Activated CD8-positive, alpha-beta T cell treated with anti-CD3 and anti-CD28 coated beads for 36 hours (primary cell): ENCODE measurements at places on chromosomes 16 and 17. TPM values are rescaled to one million over a fixed set of nuclear protein-coding genes. Genes with fewer than 3 reads are reported as not detected.

Gene CYTH1
- total RNA-seq, result 96.0 TPM

Gene KRTAP1-1
- not detected for total RNA-seq

DNA sequence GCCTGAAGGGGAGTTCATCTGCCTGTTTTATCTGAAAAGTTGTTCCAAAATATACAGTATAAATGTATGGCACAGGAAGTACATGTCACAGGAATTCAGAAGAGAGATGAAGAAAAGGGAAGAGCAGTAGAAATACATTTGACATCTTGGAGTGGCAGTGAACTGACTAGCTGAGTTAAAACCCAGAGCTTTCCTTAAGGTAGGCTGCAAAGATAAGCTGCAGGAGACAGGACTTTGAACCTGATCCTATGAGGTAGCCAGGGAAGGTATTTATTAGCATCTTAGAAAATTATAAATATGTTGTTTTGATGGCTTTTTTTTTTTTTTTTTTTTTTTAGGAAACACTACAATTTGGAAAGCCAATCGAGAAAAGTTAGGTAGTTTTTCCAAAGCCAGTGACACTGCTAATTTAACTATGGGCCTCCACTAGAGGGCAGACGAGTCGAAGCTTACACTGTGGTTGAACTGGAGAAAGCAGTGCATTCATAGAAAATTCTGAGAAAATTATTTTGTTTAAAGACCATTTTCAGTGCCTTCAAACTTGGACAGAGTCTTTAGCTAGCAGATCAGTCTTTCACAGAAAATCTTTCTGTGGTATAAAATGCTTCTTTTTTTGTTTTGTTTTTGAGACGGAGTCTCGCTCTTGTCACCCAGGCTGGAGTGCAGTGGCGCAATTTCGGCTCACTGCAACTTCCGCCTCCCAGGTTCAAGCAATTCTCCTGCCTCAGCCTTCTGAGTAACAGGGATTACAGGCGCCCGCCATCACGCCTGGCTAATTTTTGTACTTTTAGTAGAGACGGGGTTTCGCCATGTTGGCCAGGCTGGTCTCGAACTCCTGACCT is 122.3 kb downstream of the SSH2 start:
- peak; percentile 81 for DNase-seq
- no peak overlapping the region for H3K27ac ChIP-seq
- peaks cover 14% of the 10 kb centered on the region for H3K4me1 ChIP-seq
- H3K27me3 ChIP-seq, result no peaks in the 10 kb centered on the region

- no peak for DNase-seq
- H3K36me3 ChIP-seq, result no peaks in the 10 kb centered on the region
- H3K4me1 ChIP-seq, result no peaks in the 10 kb centered on the region
- H3K27me3 ChIP-seq, result peaks cover 1% of the 10 kb centered on the region
- no peak overlapping the region for H3K4me3 ChIP-seq
- no peak overlapping the region for H3K27ac ChIP-seq
These were observed 130.1 kb downstream of the FOXL1 start for GRCh38 chr16:86708431-86708830.

DNA sequence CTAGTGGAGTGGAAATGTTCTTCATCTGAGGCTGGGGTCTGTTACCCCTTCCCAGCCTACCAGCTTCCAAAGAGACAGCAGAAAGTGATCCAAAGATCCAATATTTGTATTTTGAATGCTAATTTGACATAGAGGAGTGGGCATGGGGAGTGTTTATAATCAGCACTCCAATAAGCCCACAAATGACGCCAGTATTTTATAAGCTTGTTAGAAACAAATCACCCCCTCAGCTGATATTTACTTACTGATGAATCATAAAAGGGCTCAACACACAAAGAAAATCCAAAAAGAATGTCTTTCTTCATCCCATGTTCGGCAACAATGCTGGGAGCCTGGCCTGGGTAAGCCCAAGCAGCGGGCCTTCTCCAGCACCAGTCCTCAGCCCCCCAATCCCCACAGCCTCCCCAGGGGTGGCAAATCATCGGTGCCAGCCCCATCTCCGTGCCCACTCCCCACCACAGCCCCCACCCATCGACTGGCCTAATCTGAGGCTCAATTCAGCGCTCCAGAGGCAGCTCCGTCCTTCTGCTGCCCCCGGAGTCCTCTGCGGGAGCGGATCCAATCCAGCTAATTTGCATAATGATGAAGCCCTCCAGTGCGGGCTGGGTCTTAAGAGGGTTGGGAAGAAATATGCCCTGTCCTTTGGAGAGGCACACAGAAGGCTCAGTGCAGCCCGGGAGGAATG is 169.5 kb downstream of the C16orf78 start:
- no peaks in the 10 kb centered on the region for H3K4me1 ChIP-seq
- H3K27me3 ChIP-seq, result no peaks in the 10 kb centered on the region
- DNase-seq, result no peak
- no peak overlapping the region for H3K4me3 ChIP-seq
- no peak overlapping the region for H3K27ac ChIP-seq

Gene ZNF385C
- total RNA-seq, result 1.3 TPM

DNA sequence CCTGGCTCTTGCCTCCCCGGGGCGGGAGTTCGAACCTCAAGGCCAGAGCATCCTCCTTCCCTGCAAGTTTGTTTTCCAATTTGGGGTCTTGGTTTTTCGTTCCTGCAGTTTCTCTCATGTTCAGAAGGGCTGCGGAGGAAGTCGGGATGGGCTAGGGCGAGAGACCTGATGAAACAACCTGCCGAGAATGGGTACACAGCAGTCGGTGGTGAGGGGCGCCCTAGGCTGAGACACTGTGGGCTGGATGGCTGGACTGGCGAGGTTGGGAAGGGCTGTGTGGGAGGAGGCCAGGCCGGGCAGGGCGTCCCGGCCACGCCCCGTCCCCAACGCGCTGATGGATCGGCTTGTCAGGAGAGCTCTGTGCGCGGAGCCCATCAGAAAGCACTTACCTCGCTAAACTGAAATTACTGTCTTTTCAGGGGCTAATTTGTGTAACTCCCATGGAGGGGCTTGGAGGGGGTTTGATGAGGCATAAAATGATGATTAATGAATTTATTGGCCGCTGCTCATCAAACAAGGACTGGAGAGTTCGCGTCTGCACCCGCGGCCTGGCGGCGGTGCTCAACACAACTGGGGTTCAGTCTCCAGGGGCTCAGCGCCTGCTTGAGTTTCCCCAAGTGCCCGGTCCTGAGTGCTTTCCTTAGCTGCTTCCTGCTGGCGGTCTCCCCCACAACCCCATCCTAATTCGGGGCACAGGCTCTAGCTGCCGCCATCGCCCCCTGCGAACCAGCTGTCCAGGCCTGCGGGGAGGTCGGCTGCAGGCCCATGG is 9.0 kb downstream of the IRX5 start:
- H3K4me3 ChIP-seq, result no peak overlapping the region
- no peak overlapping the region for H3K27ac ChIP-seq
- no peak for DNase-seq

GRCh38 chr16:11057711-11058345 is 113.5 kb downstream of the CLEC16A start:
- peaks cover 31% of the 10 kb centered on the region for H3K4me1 ChIP-seq
- no peak for DNase-seq
- no peak overlapping the region for H3K4me3 ChIP-seq
- H3K36me3 ChIP-seq, result peaks cover 34% of the 10 kb centered on the region
- no peak overlapping the region for H3K27ac ChIP-seq
- no peaks in the 10 kb centered on the region for H3K27me3 ChIP-seq

Gene TBC1D3K
- total RNA-seq, result not detected

- no peaks in the 10 kb centered on the region for H3K27me3 ChIP-seq
- H3K4me1 ChIP-seq, result peaks cover 53% of the 10 kb centered on the region
- peak overlapping the region; percentile 63 for H3K4me3 ChIP-seq
- DNase-seq, result no peak
These were observed 701 bp upstream of the DPEP2 start for GRCh38 chr16:67999985-68000384.

DNA sequence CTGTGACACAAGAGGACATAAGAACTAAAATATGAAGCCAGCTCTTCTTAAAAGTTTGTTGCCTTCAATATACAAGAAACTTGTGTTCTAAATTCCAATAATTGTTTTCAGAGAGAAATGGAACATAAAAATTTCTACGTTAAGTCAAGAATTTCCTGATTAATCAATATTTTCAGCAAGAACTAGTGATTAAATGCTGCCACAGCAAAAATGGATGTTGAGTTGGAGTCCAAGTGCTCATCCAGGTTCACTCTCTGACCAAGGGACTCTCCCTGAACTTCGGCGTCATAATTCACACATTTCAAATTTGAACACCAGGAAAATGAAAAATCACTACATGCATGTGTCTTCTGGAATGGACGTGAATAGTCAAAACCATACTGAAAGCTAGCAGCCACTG is 1263.6 kb upstream of the GOT2 start:
- no peaks in the 10 kb centered on the region for H3K27me3 ChIP-seq
- no peaks in the 10 kb centered on the region for H3K4me1 ChIP-seq
- no peak overlapping the region for H3K4me3 ChIP-seq
- no peak for DNase-seq
- no peak overlapping the region for H3K27ac ChIP-seq

DNA sequence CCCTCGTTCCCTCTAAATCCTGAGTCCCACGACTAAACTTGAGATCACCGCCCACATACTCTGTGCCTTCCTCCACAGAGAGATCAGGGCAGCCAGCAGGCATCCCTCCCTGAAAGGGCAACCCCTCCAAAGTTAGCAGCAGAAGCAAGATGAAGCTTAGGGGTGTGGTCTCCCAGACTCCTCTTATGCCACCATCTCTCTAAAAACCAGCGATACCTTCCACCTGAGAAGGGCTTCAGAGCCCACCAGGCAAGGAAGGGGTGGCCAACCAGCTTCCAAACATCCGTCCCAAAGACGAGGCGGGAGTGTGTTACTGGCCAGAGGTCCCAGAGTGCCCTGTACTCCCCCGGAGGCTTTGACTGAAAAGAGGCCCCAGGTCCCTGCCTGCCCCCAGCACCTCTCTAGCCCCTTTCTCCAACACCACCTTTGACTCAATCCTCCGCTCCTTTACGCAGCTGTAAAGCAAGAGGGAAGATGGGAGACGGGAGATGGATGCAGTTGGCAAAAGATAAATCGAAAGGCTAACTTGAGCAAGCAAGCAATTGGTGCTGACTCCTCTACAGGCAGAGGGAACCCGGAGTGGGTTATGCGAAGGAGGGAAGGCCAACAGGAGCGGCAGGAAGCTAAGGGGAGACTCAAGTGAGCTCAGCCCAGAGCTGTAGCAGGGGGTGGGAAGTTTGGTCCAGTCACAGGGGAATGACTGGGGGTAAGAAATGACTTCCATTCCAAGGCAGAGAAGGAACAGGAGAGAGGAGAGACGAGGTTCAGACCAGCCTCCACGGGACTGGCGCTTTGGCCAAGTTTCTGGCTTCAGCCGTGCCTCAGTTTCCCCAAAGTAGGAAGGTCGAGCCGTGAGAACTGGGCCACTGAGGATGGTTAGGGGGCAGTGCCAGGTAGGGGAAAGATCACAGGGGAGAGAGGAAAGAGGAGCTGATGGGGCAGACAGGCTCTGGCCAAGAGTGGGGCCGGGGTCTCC is 1.0 kb downstream of the ST3GAL2 start:
- no peaks in the 10 kb centered on the region for H3K27me3 ChIP-seq
- peak overlapping the region; percentile 86 for H3K27ac ChIP-seq
- H3K36me3 ChIP-seq, result peaks cover 8% of the 10 kb centered on the region

- no peaks in the 10 kb centered on the region for H3K27me3 ChIP-seq
- no peaks in the 10 kb centered on the region for H3K36me3 ChIP-seq
- DNase-seq, result no peak
- H3K27ac ChIP-seq, result no peak overlapping the region
These were observed 53.8 kb upstream of the MTMR4 start for GRCh38 chr17:58568044-58568799.

Gene C16orf46
- 0.59 TPM for total RNA-seq

Gene UNC45B
- total RNA-seq, result 0.11 TPM

DNA sequence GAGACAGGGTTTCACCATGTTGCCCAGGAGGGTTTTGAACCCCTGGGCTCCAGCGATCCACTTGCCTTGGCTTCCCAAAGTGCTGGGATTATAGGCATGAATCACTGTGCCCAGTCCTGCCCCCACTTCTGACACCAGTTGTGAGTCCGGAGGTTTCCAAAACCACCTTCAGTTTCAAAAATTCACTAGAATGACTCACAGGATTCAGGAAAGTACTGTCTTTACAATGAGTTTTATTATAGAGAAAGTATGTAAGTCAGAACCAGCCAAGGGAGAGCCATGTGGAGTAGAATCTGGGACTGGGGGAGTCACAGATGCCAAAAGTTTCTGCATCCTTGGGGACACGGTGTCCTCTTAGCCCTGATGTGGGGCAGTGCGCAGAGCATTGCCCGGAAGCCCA is 55.1 kb downstream of the PLD6 start:
- H3K27ac ChIP-seq, result no peak overlapping the region
- H3K4me3 ChIP-seq, result no peak overlapping the region
- peaks cover 20% of the 10 kb centered on the region for H3K36me3 ChIP-seq
- DNase-seq, result peak; percentile 24
- H3K27me3 ChIP-seq, result no peaks in the 10 kb centered on the region

GRCh38 chr17:40516581-40517285 is 15.3 kb upstream of the TNS4 start:
- H3K27me3 ChIP-seq, result peaks cover 4% of the 10 kb centered on the region
- DNase-seq, result peak; percentile 87
- peak overlapping the region; percentile 89 for H3K27ac ChIP-seq
- H3K4me3 ChIP-seq, result peak overlapping the region; percentile 66
- peaks cover 8% of the 10 kb centered on the region for H3K36me3 ChIP-seq
